ENCODE measurements at places on chromosomes 2 and 18.

GRCh38 chr2:213315168-213315876, 31.1 kb downstream of the SPAG16 start:
- DNase-seq: no peak

GRCh38 chr2:160694631-160695030, 201.0 kb upstream of the RBMS1 start:
- no peak for DNase-seq

DNA sequence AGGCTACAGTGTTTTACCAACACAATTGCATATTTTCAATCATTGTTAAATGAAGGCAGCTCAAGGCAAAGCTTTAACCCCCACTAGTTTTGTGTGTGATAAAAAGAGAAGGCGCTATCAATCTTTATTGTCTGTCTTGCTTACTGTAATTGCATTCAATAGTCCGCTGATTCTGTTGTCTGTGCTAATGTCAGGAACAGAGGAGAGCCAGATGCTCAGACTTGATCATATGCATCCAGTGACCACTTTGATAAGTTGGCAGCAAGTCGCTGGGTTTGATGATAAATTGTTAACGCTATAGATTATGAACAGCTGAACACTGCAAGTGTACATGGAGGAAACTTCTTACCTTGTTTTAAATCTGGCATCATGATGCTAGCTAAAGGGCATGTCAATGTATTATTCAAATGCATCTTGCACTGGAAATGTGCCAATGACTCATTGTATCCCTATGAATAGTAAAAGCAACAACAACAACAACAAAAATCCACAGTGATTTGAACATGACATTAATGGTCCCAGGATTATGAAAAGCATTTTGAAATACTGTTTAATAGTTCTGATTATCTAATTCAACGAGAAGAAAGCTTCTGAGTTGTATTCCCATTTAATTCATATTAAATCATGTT, 423.5 kb upstream of the FANCL start:
- no peak for DNase-seq

- DNase-seq: no peak
Observed at GRCh38 chr2:239150125-239151011, 250.5 kb downstream of the HDAC4 start.

Data from stimulated activated CD4-positive, alpha-beta T cell treated with anti-CD3 and anti-CD28 coated beads, TNF-alpha, amount 100 ng/mL, for 4 hours (primary cell).